ENCODE measurements at places on chromosomes 6 and 20.

DNA sequence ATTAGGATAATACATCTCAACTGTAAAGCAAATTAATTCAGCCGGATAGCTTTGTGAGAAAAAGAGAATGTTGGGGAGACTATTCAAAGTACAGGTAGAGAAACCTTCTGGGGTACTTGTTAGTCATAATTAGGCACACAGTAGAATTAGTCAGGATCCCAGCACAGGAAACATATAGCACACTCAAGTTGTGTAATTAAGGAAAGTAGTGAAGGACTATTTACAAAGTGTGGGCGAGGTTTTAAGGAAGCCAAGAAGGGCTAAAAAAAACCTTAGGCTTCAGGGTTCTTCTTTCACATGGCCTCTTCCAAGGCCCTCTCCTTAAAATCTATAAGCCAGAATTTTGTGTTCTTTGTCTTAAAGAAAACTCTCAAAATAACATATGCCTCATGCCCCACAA is 126.7 kb downstream of the RTN4IP1 start:
- no peak for DNase-seq

- no peak for DNase-seq
These were observed 144.6 kb upstream of the MMS22L start for GRCh38 chr6:97427648-97428047.

GRCh38 chr6:11833626-11834592 is 55.3 kb upstream of the ADTRP start:
- DNase-seq: no peak

DNA sequence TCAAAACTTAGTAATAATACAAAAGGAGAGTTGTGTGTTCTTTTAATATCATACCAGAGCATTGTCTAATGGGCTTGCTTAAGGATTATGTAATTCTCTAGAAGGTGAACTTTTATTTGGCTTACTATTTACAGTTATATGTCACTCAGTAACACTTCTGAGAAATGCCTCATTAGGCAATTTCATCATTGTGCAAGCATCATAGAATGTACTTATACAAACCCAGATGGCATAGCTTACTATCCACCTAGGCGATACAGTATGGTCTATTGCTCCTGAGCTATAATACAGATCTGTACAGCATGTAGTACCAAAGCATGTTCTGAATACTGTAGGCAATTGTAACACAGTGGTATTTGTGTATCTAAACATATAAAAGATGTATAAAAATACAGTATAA is 340.1 kb downstream of the PHF3 start:
- DNase-seq: no peak

DNA sequence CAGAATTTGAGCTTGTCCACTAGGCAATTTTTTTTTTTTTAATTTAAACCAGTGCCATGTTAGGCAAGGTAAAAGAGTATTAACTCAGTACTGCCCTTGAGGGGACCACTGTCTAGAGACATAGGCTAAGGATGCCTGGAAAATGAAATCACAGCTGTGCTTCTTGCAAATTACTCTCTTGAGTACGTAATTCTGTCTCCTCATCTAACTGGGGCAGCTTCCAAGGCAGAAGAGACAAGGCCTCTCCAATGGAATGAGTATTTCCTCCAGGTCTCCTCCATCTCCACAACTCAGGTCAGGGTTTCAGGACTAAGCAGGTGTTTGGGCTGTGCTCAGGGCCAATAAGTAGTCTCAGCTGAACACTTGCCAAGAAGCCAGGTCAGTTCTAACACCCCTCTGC is 33.8 kb upstream of the MRPS10 start:
- DNase-seq: no peak

DNA sequence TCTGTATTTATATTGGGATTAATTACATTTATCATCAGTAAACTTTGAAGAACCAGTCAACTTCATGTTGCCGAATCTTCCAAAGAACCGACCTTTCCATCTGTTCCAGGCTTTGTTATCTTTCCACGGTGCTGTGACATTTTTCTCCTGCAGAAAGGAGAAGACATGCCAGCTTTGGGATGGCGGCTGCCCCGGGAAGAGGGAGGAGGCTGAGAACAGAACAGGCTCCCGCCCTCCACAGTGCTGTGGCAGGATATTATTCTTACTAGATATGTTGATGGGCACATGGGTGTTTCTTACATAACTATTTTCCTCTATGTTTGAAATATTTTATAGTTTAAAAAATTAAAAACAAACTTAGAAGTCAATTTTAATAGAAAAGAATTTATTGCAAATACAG is 44.9 kb downstream of the GINS1 start:
- DNase-seq: no peak

- peak; percentile 77 for DNase-seq
These were observed at the start of gene PREX1 for GRCh38 chr20:48827855-48828733. Gene PREX1 (minus strand): TSS chr20:48827999. CDS start chr20:48827860, 139 bp downstream.

DNA sequence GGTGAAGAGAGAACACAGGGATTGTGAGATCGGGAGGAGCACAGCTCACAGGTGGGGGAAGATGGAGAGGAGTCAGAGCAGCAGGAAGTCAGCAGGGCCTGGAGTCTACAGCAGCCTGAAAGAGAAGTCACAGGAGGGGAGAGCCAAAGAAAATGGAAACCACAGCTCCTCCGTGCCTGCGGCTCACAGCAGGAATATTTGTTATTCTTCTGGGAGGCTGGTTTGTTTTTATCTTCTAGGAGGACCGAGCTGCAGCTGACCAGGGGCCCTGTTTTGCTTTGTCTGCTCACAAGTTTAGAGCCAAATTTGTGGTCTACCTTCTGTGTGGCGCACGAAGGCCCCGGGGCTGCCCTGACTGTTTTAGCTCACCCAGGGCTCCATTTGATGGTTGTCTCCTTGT is 81.8 kb downstream of the CLIC5 start:
- no peak for DNase-seq

GRCh38 chr20:12965870-12966251 is 42.9 kb upstream of the SPTLC3 start:
- no peak for DNase-seq

GRCh38 chr20:25270829-25271251 is 23.0 kb downstream of the PYGB start:
- no peak for DNase-seq

DNA sequence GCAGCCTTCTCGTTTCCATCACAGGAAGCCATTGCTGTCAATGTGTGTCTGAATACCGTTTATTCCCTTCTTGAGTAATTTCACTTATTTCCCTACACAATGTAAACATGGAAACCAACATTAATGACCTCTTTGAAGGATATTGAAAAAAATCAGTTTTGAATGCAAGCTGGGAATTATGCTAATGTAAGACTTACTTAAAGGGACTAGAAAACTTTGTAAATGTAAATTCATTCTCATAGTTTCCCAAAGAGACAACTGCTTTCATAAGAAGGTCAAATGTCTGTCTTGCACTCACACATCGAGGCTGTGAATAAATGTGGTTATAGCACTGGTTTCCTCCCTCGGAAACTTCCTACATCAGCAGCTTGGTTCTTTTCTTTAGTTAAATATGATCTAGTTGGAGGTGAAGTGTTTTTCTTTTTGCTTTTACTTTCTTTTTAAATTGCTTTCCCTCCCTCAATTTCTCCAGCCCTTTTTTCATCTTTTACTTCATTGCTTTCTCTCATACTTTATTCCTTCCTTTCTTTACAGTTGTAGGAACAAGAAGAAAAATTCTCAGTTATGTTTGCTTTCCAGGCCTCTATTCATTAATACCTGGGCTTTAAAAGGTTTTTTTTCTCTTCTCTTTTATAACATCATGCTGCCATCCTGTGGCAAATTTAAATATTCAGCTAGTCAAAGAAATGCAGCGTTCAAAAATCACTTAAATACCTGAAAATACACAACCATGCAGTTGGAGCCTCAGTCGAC is 108.3 kb downstream of the TNFAIP3 start:
- DNase-seq: no peak

- DNase-seq: no peak
These were observed 5.1 kb downstream of the SOX12 start for GRCh38 chr20:330233-331149.

DNA sequence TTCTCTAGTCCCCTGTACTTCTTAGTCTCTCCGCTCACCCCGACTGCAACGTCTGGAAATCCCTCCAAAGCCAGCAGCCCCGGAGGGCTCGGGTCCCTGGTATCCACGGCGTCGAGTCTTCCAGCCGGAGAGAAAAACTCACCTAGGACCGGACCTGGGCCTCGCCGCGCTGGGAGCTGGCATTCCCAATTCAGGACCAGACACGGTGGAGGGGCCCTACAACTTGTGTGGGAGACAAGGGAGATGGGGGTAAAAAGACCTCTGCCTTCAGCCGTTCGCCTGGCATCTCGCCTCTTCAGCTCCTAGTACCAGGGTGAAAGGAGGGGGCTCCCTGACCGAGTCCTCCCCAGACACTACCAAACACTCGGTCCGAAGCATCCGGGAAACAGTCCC is 64.3 kb downstream of the GPX5 start:
- DNase-seq: no peak

DNA sequence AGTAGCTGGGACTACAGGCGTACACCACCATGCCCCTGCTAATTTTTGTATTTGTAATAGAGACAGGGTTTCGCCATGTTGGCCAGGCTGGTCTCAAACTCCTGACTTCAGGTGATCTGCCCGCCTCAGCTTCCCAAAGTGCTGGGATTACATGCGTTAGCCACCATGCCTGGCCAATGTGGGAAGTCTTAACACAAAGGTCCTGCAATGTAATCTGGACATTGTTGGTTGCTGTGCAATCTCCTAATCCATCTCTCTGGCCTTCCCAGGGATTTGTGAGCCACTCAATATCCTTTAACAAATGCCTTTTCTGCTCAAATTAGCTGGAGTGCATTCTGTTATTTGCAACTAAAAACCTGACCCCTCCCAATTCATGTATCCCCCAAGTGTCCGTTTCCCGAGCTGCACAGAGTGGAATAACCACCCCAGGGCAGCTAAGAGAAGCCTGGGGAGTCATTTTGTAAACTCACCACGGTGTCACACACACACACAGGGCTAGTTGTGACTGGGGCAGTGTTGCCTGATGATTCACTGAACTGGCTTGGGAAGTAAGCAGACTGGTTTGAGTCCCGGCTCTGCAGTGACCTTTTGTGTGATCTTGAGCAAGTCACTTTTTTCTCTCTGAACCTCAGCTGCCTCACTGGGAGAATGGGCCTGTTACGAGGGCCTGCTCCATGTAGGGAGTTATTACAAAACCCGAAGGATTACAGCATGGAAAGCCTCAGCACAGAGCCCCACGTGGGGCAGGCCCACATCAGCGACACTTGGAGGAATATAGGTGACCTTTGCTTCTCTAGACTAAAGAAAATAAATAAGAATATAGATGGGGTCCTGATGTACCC is 152.3 kb downstream of the ZMYND8 start:
- DNase-seq: no peak

DNA sequence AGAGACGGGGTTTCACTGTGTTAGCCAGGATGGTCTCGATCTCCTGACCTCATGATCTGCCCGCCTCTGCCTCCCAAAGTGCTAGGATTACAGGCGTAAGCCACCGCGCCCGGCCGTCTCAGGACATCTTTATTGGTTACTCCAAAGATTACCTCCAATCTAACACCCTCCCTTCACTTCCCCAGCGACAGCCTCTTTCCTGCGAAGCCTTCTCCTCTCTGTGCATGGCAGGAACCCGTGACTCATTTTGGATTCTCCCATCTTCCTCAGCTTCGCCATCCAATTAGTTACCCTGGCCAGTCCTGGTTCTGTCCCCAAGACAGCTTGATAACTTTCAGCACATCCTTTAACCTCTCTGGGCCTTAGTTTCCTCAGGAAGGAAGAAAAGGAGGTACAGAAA is 51.3 kb upstream of the TOX2 start:
- no peak for DNase-seq

DNA sequence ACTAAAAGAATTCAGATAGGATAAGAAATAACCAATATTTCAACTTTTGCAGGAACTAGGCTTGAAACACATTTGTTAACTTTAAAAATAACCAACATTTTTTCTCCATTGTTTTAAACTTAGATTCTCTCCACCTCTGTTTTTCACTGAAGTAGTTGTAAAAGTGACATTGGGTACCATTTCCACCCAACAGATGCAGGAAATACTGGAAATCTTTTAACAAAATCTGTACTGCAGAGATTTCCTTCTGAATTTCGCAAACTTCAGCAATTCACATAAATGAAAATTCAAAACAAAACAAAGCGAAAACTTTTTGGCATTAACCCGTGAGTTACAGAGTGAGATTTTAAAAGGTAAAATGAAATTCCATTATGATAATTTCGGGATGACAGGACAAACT is 731.7 kb downstream of the RFPL4B start:
- no peak for DNase-seq

GRCh38 chr6:166313255-166314070 is 5.3 kb upstream of the PRR18 start:
- no peak for DNase-seq

DNA sequence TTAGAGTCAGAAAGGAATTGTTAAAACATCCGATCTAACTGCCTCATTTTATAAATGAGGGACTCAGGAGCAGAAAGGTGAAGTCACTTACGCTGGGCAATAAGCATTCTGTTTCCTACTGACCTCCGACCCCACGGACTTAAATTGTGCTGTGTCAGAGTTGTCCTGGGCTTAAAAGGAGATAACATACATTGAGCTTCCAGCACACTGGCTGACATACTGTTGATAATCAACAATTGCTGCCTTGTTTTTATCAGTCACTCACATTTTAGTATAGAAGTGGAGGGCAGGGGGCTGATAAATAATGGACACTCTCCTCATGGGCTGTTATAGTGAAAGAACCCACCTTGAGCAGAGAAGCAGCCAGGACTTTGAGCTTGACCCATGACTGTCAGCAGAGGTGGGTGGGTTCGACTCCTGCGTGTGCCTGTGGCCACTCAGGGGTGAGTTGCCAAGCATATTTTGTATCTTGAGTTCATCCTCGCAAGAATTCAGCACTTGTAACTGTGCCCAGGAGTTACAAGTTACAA is 166.5 kb upstream of the JARID2 start:
- DNase-seq: no peak

DNA sequence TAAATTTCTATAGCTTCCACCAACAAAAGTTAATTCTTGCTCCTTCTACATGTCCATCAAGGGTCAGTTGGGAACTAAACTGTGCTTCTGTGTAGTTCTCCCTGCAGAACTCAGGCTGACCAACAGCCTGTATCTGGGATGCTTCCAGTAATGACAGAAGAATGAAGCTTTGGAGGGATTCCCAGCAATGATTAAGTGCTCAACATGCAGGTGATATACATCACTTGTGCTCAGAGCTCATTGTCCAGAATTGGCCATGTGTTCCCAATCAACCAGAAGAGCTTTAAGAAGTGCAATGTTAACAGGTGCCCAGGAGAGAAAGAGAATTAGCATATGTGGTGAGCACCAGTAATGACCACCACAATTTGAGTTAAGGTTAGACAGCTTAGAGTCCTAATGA is 37.4 kb upstream of the SNRPB2 start:
- DNase-seq: no peak

GRCh38 chr6:53556986-53557715 is 12.2 kb upstream of the GCLC start:
- DNase-seq: no peak

DNA sequence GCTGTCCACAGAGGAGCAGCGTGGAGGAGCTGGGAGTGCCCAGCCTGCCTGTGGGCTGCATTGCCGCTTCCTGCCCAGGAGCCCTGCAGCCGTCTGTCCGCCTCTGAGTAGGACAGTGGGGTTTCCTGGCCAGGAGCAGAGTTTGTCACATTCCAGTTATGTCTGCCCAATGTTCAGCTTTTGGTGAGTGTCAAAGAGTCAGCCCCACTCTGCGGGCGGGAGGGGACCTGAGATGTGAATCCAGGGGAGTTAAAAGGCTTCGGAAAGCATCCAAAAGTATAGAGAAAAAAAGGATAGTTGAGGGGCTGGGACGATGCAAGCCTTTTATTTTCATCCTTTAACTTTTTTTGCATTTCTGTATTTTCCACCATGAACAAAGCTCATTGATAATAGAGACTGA is 7.2 kb upstream of the GATA5 start:
- DNase-seq: no peak
